ENCODE measurements at places on chromosomes 3 and 15.
A peak's percentile ranks its signal among the peaks of the same experiment; 100 is the strongest.

- no peak for DNase-seq
Measured at GRCh38 chr3:196629228-196629627, 10.3 kb upstream of the NRROS start.

DNA sequence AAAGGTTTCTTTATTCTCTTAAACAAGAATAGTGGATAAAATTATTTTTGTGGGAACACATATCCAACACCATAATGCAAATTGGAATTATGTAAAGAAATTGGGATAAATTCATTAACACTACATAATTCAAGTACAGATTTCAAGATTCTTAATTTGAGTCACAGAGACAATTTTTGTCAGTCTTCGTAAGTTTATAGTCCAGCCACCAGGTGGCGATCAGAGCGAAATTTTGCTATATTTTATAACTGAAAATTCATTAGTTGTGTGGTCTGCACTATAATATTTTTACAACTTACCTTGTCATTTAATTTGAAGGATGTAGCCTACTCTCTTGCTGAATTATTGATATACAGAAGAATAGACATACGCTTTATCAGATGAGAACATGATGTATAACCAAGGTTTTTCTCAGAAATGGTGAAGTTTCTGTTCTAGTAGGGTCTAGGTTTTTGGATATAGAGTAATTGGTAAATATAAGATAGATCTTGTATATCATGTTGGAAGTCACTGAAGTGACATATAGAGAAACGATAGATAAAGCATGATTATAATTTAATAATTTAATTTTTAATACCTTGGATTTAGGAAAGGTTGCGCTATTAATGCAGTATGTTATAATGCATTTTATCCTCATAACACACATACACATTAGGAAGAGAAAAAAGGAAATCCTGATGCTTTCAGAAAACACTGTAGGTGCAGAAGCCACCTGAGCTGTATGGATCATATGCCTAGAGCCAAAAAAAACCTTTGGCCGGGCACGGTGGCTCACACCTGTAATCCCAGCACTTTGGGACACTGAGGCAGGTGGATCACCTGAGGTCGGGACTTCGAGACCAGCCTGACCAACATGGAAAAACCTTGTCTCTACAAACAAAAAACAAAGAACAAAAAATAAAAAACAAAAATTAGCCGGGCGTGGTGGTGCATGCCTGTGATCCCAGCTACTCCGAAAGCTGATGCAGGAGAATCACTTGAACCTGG is 31.7 kb downstream of the PLSCR4 start:
- no peak for DNase-seq

DNA sequence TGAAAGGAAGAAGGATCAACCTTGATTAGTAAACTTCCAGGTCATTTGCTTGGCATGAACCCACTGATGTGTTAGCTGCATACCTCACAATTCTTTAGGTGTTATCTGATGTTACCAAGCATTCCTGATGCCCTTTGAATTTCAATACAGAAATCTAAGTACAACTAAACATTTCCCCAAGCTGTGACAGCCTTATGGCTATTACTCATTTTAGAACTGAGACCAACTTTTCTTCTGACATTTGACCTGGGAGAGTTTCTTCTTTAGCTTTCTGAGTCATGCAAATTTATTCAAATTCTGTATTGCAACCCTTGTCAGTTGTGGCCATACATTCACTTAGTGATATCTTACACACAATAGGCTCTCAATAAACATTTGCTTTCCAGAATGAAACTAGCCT is 124.3 kb downstream of the TIGIT start:
- DNase-seq: no peak

DNA sequence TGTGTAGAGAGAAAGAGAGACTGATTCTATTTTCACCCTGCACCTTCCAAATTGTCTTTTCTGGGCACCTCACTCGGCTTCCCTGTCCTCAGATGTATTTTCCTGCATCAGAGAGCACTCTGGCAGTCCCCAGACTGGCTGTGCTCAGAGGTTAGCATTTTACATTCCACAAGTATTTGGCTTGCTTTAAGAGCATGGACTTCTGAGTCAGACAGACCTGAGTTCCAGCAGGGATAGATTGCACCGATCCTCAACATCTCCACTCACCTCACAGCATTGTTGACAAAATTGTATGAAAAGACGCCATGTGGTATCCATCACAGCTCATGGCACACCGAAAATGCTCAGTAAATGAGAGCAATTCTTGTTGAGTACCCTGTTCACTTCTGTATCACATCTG is 45.6 kb downstream of the SST start:
- DNase-seq: no peak

DNA sequence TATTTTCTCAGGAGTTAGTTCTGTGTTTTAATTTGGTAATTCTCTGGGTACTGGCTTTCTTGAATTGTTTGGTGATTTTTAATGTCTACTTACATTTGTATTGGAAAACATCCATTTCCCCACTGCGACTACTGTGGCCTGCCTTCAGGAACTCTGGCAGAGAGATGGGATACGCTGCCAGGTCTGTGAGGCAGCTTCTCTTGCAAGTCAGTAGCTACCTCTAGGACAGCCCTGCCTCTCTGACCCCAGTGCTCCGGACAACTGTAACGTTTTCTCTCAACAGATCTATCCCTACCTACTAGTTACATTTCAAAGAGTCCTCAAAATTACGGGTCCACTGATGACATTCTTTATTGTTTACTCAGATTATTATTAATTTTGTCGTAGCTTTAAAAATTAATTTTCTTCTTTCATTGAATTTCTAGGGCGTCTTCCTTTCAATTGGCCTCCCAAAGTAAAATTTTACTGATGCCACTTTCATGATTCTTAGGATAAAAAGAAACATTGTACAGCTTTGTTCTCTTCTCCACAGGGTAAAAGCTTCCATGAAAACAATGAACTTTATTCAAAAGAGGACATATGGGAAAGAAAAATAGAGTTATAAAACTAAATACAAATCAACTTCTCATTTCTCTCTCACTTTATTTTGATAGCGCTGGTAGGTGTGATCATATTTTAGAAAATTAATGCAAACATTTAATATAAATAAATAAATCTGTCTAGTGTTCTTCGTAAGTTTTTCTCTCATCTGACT is 123.2 kb upstream of the GOLGA8J start:
- no peak for DNase-seq

DNA sequence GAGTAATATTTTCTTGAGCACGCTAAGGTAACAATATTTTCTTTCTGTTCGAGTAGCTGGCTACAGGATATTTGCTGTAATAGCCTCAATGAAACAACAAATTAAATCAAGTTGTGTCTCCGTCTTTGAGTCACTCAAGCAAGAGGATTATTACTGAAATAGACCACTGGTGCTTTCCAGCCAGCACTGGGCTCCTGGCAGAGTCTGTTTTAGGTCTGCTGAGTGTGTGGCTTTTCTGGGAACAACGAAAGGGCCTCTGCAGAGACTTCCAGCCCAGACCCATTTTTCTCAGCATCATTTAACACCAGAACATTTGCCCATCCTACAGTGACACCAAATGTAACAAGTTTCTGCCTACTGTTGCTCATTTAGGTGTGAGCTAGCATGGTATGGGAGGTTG is 652.9 kb downstream of the MAGI1 start:
- DNase-seq: no peak

DNA sequence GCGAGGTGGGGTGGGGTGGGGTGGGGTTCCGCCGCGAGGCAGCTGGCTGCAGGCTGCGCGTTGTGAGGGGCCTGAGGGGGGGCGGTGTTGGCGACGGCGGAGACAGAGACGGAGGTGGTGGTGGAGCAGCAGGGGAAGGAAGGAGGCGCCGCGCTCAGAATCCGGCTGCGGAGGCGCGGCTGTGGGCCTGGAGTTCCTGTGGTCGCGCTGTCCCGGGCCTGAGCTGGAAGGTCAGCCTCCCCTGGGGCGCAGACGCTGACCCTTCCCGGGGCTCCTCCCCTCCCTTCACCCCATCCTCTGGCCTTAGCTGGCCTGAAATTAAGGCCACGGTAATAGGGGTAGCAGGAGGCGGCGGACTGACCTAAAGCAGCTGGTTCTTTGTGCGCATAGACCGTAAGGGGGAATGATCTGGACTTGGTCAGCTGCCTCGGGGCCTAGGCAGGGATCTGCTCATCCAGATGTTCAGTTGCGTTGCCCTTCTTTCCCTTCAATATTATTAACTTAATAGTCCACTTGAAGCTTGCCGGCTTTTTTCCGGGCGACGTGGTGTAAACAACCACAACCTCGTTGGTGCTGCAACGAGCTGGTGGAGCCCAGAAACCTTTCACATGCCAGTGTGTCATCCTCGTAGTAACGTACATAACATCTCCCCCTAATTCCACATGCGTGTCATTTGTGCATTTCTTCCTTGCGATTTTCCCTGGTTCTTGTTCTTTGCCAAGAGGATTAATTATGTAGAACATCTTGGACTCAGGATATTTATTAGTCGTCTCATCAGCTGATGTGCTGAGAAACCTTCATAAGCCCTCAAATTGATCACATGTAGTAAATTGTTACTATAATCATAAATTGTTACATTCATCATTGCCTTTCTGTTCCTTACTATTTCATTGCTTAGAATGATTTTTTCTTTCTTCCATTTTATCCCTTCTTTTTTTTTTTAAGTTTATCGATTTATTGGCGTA is 626 bp downstream of the SEC62 start:
- peak; percentile 29 for DNase-seq

DNA sequence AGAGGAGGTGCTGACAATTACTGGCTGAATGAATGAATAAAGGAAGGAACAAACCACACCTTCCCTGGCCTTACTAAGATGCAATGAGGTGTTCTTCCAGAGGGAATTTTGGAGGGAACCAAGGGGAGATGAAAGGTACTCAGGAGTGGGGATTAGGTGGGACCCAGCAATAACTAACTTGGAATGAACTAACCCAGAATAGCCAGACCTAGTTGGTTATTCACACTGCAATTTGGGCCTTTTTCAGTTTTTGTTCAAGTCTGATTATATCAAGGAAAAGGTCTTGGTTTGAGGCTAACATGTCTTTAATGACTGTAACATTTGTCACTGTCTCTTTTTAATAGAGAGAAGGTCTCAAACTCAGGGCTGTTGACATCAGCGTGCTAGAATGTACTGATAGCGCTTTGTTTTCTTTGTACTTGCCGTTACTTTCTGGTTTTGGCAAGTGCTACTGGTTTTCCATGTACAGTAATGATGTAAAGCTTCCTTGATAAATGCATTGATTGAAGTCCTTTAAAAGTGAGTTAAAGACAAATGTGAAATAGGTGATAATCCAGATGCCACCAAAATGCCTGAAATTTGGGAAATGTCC is 3.2 kb upstream of the PLXND1 start:
- DNase-seq: no peak

DNA sequence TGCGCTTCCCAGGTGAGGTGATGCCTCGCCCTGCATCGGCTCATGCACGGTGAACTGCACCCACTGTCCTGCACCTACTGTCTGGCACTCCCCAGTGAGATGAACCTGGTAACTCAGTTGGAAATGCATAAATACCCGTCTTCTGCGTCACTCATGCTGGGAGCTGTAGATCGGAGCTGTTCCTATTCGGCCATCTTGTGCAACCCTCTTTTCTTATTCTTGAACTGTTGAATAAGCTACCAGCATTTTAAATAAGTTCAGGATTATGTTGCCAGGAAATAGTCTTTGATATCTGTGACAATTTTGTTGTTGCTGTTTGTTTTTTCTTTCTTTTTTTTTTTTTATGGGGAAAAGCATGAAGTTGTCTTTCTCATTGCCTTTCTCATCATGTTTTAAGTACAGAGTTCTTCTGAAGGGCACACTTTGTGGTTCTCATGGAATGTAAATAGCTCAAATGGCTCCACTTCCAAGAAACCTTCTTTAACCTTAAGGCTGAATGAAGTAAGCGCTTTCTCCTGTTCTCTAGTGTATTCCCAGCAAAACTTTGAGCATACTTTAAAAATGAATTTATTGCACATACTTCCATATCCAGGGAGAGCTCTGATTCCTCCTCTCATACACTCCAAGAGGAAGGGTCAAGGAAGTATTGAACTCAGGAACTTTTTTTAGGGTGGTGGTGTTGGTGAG is 468.0 kb upstream of the TBL1XR1 start:
- DNase-seq: no peak

Measured in CD4-positive, alpha-beta T cell treated with Interferon gamma for 1 hour (primary cell).